ENCODE measurements at places on chromosomes 2 and 18. TPM values are rescaled to one million over a fixed set of nuclear protein-coding genes. Genes with fewer than 3 reads are reported as not detected.

Gene POLR1B
- 22.2 TPM for polyA plus RNA-seq

GRCh38 chr18:13574355-13574754 lies 152.0 kb downstream of the FAM210A start:
- no peak for DNase-seq

- no peak for DNase-seq
Observed at GRCh38 chr2:28327956-28328922, 64.4 kb upstream of the FOSL2 start.

Gene ZNF516
- polyA plus RNA-seq: 43.5 TPM

DNA sequence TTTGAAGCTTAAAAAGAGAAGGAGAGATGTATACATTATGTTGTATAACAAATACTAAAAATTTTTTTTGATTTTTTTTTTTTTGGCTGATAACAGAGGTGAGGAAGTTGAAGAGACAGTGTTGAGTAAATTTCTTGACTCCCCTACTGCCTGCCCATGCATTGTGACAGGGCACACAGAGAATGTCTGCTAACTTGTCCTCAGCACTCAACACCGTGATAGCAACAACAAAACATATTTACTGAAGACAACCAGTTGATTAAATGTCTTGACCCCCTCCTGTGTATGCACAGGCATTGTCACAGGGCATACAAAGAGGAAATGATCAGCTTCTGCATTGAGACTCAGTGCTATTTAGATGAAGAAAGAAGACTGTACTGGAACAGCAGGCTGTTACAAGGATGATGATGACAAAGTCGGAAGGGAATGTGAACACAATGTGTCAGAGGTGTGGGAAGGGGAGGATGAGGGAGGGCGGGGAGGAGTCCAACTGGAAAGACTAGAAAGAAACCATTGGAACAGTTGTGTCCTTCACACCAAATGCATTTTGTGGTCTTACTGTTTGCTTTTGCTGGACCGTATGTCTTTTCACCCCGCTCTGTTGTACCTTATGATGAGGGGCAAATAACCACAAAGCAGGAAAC lies 89.5 kb downstream of the CERS6 start:
- DNase-seq: no peak

Gene GAREM1
- polyA plus RNA-seq: 15.9 TPM

Gene BOLL
- polyA plus RNA-seq: not detected

DNA sequence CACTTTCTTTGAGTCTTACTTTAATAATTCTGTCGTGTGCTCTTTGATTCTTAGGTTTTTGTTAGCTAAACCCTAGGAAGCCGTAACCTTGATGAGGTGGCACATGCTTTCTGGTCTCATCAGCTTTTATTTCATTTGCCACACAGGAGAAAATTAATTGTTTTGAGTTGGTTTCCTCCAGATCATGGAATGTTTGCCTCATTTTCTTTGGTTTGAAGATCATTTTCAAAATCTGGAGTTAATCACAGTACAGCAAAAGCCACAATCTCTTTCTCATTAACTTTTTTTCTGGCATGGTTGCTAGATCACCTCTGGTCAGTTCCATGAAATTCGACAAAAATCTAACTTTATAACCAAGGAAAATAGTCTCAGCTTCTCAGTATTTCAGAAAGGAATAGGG lies 182.9 kb downstream of the MYO1B start:
- no peak for DNase-seq

Measured in left lung (tissue), 14 donors.